Cardiac muscle cell (in vitro differentiated cells and primary cell): ENCODE measurements at places on chromosomes 3 and 15. TPM values are rescaled to one million over a fixed set of nuclear protein-coding genes. Genes with fewer than 3 reads are reported as not detected.

GRCh38 chr3:141486496-141486745 is 406 bp upstream of the RASA2 start:
- DNase-seq = no peak

GRCh38 chr3:161035711-161036110 is 69.4 kb downstream of the B3GALNT1 start:
- no peak for DNase-seq

DNA sequence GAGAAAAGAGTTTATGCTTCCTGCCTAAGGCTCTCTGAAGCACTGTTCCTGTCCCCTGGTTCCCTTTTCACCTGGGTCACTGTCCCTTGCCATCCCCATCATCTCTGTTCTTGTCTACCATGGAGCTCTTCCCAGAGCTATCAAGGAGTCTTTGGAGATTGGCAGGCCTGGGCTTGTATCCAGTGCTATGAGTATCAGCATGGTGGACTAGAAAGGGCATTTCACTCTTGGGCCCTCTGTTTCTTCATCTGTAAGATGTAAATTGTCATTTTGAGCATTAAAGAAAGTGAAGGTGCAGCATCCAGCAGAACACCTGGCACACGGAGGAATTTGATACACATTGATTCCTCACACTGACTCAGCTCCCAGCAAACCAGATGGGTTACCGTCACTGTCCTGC is 388.2 kb downstream of the CACNA2D3 start:
- DNase-seq = no peak

DNA sequence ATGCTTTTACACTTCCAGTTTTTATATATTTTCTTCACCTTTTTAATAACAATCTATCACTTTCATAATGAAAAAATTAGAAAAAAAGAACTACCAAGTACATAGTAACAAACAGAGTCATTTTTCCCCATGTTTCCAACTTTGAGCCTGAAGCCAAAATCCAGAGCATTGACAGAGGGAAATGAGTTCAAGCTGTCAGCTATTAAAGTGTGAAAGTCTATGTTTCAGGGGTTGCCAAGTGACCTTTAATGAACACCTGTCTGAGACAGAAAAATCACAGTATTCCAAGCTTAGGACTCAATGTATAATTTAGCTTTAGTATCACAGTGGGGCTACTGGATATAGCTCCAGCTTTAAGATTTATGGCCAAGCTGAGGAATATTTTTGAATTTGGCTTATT is 128.3 kb upstream of the GADL1 start:
- no peak for DNase-seq

- DNase-seq = no peak
Measured at GRCh38 chr15:63382966-63383710, 1.5 kb upstream of the CA12 start.

- DNase-seq = peak; percentile 53
Measured at GRCh38 chr15:77864211-77865105, 213.1 kb downstream of the TBC1D2B start.

DNA sequence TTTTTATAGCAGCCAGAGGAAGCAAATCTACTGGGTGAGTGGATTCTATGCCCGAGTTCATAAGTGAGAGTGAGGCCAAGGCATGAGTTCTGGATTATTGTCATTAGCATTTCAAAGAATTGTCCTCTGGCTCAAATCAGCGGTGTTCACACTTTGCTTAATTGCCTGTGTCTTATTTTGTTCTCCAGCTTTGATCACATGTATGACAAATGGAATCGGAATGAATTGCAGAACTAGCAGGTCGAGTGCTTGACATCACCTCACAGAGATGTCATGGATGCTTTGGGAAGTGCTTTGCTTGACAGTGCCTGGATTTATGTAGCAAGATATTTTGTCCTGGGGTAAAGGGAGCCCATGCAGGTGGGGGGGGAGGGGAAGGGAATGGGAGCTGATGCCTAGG is 68.0 kb downstream of the SH3GL3 start:
- DNase-seq = no peak

GRCh38 chr15:46732060-46732459 is 985.2 kb upstream of the SEMA6D start:
- DNase-seq = no peak

DNA sequence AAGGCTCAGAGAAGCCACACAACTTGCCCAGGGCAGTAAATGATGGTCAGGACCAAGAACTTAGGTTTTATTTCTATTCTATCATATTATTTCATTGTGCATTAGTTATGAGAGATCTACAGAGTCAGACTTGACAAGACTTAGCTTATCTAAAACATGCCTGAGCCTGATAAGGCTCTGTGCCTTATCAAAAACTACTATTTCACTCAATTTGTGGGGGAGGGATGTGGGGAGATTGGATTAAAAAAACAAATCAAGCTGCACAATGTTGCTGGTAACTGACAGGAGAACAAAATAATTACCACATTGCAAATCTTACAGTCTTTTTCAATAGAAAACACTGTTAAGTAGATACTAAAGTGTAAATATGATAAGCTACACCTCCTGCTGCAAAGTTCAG is 16.0 kb downstream of the HACD2 start:
- no peak for DNase-seq

DNA sequence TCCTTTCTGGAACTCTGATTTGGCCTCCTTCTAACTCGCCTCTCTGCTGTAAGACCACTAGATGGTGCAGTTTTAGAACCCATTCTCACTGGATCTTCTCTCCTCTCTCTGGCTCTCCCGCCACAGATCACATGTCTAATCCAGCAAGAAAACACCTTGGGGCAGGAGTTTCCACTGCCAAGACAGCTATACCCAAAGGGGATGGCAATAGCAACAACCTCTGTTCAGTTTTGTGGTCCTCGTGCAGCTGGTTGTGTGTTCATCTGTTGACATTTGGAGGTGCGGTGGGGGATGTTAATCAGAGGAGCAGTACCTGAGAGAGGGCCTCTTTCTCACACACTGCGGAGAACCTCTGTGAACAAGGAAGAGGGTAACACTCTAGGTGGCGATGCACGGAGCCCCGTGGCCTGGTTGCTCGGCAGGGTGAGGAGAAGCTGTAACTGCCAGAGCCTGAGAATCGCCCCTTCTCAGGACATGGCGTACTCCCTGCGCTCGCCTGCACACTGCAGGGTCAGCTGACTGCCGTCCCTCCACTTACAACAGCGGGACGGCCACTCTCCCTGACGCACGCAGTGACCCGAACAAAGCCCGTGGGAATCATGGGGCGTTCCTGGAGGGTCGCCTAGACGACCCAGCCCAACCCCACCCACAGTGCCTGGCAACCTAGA is at the start of gene TEX55:
TEX55 (plus strand) TSS at position 666 of the 668 bp plus-strand sequence. CDS start 25 bp downstream, outside the sequence.
- DNase-seq = peak; percentile 72

- peak; percentile 64 for DNase-seq
Measured at GRCh38 chr3:194689493-194689944, 3.8 kb downstream of the FAM43A start.

- no peak for DNase-seq
Measured at GRCh38 chr3:167653155-167653554, 587 bp downstream of the WDR49 start.

DNA sequence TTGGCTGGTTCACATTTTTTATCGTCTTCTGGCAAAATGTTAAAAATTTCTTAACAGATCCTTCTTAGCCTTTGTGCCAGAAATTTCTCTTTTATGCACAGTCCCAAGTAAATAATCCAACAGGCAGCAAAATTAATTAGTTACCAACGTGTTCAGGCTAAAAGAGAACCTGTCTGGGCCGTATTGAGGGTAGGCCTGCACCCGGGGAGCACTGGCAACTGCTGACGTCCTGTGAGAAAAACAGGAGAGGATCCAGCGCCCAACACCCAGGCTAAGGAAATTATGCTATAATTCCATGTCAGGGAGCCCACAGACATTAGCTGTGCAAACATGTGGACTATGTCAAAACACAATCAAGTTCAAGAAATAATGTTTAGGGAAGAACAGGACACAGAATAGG is 30.7 kb upstream of the CSTA start:
- no peak for DNase-seq

DNA sequence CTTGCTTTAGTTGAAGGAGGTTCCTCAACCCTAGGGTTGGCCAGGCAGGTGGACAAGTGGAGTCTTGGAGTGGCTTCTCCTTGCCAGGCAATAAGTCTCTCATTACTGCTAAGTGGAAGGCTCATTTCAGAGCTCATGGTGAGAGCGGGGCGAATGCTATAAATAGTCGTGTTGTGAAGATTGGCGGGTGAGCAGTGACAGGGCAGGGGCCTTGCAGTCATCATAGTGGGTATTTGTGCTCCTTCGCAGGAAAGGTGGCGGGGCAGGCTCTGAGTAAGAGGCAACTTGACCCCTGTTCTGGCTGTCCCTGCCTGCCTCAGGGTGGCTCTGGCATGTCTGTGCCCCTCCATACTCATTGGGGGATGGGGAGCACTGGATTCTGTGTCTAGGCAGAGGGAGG is 8.7 kb upstream of the GRM2 start:
- peak; percentile 73 for DNase-seq

DNA sequence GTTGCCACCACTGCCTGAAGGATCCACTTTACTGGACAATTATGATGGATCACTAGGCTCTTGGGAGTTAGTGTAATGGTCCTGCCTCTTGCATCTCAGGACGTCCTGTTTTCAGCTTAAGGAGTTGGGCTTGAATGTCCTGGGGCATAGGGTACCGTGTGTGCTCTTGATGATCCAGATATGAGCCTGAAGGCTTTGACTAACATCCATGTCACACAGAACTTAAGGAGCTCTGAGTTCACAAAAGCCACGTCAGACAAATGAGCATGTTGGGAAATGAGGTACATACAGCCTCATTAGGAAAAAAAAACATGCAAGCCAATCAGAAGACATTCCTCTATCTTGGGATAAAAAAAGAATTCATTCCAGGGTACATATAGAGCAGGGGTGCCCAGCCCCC is 40.8 kb downstream of the CA12 start:
- DNase-seq = no peak

- no peak for DNase-seq
Measured at GRCh38 chr3:150760431-150761200, 2.4 kb downstream of the SIAH2 start.

GRCh38 chr3:133674290-133674919 is 12.7 kb upstream of the TOPBP1 start:
- DNase-seq = no peak

- DNase-seq = peak; percentile 87
Measured at GRCh38 chr15:24772686-24773373, 97.3 kb downstream of the NPAP1 start.

RNF13 gene
- 13.3 and 15.9 TPM in 2 replicates for total RNA-seq

CLDN1 gene
- total RNA-seq = 0.18 and 0.48 TPM in 2 replicates

P2RY13 gene
- total RNA-seq = not detected in 2 replicates

PDCD7 gene
- total RNA-seq = 21.5 and 35.5 TPM in 2 replicates

ALCAM gene
- total RNA-seq = 17.1 and 28.9 TPM in 2 replicates

CFAP20DC gene
- 0.53 and 1.3 TPM in 2 replicates for total RNA-seq

ZKSCAN7 gene
- total RNA-seq = 24.9 and 27.4 TPM in 2 replicates

C3orf52 gene
- total RNA-seq = 10.4 and 15.4 TPM in 2 replicates

GABRA5 gene
- 0.32 TPM in 1 of 2 replicates, not detected in the other for total RNA-seq

WDR93 gene
- 0.06 and 0.70 TPM in 2 replicates for total RNA-seq
